ENCODE measurements at places on chromosomes 11 and 22.
A peak's percentile ranks its signal among the peaks of the same experiment; 100 is the strongest.

DNA sequence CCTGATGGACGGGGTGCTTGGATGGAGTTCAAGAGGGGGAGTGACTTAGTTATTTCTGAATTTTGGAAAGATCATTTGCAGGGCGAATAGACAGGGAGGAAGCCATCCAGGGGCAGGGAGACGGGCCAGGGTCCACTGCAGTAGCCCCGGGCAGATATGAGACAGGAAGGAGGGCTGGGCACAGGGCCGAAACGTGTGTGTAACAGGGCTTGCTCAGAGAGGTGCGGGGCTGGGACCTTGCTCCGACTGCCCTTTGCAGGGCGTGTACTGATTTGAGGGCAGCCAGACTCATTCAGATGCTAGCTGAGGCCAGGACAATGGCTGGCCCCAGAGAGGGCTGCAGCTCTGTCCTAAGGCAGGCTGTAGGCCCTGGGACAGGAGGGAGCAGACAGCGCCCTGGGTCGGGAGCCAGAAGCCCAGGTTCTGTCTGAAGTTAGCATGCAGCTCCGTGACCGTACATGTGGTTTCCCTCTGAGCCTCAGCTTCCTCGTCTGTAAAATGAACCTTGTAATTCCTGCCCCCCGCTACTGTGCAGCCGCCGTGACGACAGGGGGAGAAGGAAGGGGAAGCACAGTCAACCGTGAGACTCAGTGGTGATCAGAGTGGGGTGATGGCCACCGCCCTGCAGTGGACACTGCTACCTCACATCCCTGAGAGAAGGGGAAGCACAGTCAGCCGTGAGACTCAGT, 103.4 kb downstream of the PHF21B start:
- DNase-seq: peak; percentile 49

DNA sequence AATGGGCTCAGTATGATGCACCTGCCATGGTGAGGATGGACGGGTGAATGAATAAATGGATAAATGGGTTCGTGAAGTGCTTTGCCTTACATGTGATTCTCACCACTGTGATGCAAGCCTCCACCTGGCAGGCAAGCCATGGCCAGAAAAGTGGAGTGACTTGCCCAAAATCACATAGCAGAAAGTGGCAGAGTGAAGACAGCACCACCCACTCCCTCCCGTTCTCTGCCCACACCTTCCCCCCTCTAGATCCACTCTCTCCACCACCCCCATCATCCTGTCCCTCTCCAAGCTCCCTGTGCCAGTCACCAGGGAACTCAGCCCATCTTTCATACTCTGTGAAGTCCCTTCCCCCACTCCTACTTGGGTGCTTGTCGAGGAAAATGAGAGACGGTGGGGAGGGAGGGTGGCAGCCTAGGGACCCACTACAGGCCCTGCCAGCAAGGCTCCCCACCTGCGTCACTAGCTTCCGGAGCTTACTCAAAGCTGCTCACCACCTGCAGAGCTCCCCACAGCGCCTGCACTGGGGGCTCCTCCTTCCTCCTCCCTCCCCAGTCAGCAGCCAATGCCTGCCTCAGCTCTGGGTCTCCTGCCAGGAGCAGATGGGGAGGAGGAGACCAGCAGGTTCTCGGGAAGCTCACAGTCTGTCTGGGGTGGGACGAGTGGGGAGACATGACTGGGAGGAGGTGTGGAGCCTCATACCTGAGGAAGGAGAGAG, 82.3 kb downstream of the PDE2A start:
- peak; percentile 75 for DNase-seq

DNA sequence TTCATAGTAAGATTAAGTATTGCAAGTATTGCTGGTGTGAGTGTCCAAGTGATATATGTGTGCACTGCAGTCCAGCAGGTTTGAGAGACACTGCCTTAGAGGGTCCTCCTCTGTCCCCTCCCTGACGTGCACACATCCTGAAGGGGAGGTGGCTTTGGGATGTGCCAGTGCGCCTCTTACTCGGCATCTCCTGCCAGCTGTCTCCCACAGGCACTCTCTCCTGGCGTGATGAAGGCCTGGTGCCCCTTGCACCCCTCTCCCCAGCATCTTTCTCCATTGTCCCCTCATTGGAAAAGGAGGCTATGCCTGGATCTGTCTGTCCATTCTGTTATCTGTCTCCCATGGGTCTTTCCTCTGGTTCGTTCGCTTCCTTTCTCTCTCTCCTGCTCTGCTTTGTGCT, 24.2 kb downstream of the GTPBP1 start:
- no peak for DNase-seq

- DNase-seq: peak; percentile 92
These were observed at the start of gene PACS1 for GRCh38 chr11:66069715-66070603. PACS1 (plus strand) TSS chr11:66070272; CDS start chr11:66070487, 215 bp downstream.

DNA sequence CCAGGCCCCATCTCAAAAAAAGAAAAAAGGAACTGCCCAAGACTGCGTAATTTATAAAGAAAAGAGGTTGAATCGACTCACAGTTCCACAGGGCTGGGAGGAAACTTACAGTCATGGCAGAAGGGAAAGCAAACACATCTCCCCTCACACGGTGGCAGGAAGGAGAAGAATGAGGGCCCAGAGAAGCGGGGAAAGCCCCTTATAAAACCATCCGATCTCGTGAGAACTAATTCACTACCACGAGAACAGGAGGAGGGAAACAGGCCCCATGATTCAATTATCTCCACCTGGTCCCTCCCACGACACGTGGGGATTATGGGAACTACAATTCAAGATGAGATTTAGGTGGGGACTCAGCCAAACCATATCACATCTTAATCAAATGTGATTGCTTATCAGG, 82.2 kb downstream of the BUD13 start:
- DNase-seq: no peak

GRCh38 chr11:79025622-79026021, 415.2 kb downstream of the TENM4 start:
- DNase-seq: no peak

DNA sequence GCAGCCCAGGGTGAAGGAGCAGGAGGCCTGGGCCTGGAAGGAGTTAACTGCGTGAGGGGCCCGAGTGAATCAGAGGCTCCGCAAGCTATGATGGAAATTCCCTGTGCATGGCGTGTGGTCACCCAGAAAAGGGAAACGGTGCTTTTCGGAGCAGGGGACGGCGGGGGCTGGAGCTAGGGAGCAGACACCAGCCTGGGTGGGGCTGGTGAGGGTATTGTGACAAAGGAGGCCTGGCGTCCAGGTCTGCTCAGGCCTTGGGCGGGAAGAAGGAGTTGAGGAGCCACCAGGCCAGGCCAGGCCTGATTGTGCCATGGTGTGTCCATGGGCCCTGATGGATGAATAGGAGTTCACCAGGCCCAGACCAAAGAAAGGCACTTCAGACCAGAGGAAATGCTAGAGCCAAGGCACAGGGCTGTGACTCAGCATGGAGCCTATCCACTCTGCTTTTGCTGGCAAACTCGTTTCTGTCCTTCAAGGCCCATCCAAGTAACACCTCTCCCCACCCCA, 12.8 kb upstream of the SPI1 start:
- DNase-seq: no peak

- DNase-seq: no peak
These were observed 9.4 kb downstream of the PARVA start for GRCh38 chr11:12386745-12387144.

- no peak for DNase-seq
These were observed 124.2 kb upstream of the PITPNB start for GRCh38 chr22:28043266-28043665.

DNA sequence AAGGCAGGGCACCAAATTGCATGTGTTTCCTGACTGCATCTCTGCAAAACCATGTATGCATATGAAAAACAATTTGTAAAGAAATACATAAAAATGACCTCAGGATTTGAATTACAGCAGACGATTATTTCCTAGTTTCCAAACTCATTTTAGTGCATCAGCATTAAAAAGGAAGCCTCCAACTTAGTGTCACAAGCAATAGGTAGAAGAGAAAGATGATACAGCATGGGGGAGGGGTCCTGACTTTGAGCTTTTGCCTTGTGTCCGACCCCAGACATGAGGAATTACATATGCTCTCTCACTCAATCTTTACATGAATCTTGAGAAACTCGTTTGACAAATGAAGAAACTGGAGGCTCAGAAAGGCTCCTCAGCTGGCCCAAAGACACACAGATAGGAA, 294.6 kb upstream of the NARS2 start:
- no peak for DNase-seq

GRCh38 chr22:23397008-23397612, 183.0 kb downstream of the IGLL1 start:
- DNase-seq: no peak

Data from activated effector memory CD4-positive, alpha-beta T cell treated with anti-CD3 and anti-CD28 coated beads, Interleukin-2, amount 50 U/mL, for 16 hours (primary cell).